Activated CD4-positive, alpha-beta T cell treated with anti-CD3 and anti-CD28 coated beads, Interleukin-2, amount 10 ng/mL, durations not matched to agents 7 days and 5 days (primary cell): ENCODE measurements at places on chromosomes 5 and 9. TPM values are rescaled to one million over a fixed set of nuclear protein-coding genes. Genes with fewer than 3 reads are reported as not detected.

- no peak for DNase-seq
Measured at GRCh38 chr9:76620996-76621395, 143.2 kb upstream of the PCA3 start.

DNA sequence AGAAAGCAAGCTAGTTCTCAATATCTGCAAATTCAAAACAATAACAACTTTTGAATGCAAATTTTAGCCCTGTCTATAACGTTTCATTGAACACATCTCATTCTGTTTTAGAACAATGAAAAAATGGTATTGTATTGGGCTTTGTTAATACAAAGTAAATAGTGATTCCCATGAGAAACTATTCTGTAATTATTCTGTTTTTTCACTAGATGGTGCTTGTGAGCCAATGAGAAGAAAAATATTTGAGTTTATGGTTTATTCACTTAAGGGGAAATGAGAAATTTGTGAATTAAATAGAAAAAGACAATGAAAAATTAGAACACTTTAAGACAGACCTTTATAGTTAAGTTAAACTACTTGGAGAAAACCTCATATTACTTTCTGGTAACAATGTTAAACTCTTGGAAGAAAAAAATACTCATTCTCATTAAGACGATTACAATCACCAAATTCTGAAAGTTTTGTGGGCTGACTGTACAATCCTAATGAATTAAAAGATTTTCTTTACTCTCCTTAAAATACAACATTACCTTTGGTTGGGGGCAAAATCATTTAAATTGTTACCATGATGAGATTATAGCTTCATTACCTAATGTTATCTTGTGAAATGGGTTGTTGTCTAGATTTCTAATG, 127.0 kb downstream of the NNT start:
- no peak for DNase-seq

DNA sequence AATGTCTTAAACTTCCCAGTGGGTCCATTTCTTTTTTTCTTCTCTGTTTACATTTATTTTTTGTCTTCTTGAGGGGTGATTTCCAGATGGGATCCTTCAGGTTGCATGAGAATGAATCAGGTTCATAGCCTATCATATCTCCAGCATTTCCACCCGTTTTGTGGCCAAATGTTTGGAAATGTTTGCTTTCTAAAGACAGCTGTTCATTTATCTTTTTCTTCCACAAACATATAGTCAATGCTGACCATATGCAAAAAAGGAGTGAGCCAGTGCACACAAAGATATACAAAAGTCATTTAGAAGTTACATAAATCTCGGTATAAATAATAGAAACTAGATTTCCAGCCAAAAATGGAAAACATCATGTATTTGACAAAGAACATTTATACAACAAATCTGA, 71.6 kb upstream of the STC2 start:
- DNase-seq = no peak

GRCh38 chr5:72723581-72723980, 92.9 kb upstream of the TNPO1 start:
- DNase-seq = no peak

- no peak for DNase-seq
Measured at GRCh38 chr9:74760031-74760700, 127.6 kb downstream of the TRPM6 start.

GRCh38 chr5:142924135-142924883, 154.1 kb downstream of the ARHGAP26 start:
- peak; percentile 22 for DNase-seq

The NUTM2G gene
- total RNA-seq = not detected

The HMGXB3 gene
- total RNA-seq = 31.7 TPM

The MTAP gene
- 51.8 TPM for total RNA-seq

The CCL27 gene
- not detected for total RNA-seq
